ENCODE measurements at places on chromosomes 6 and 20.

GRCh38 chr20:33345342-33345741 lies 56.0 kb downstream of the CDK5RAP1 start:
- no peak for DNase-seq

DNA sequence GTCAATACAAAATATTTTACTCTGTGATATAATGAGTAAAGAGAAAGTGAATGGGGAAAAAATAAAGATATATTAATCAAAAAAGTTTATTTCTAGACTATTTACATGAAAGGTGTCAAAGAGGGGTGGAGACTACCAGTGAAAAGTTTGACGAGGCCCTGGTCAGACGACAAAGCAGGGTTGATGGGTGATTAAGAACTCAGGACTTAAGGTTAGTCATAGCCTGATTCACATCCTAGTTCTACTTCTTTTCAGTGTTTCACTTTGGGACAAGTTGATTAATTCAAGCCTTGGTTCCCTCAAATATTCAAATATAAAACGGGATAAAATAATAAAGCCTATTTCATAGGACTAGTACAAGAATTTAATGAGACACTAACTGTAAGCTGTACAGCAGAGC lies 178.2 kb upstream of the HS3ST5 start:
- no peak for DNase-seq

GRCh38 chr6:106629859-106630163 lies 433 bp downstream of the QRSL1 start:
- DNase-seq = no peak

DNA sequence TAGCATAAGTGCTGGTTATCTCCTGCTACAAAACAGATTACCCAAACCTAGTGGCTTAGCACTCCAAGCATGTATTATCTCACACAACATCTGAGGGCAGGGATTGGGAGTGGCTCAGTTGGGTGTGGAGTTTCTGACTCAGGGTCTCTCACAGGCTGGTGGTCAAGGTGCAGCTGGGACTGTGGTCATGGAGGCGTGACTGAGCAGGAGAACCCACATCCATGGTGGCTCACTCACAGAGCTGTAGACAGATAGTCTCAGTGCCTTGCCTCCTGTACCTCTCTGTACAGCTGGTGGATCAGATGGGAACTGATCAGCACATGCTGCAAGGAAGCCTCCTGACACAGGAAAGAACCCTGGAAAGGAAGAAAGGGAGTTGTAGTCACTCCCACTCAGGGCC lies 83.1 kb upstream of the CST7 start:
- DNase-seq = no peak

DNA sequence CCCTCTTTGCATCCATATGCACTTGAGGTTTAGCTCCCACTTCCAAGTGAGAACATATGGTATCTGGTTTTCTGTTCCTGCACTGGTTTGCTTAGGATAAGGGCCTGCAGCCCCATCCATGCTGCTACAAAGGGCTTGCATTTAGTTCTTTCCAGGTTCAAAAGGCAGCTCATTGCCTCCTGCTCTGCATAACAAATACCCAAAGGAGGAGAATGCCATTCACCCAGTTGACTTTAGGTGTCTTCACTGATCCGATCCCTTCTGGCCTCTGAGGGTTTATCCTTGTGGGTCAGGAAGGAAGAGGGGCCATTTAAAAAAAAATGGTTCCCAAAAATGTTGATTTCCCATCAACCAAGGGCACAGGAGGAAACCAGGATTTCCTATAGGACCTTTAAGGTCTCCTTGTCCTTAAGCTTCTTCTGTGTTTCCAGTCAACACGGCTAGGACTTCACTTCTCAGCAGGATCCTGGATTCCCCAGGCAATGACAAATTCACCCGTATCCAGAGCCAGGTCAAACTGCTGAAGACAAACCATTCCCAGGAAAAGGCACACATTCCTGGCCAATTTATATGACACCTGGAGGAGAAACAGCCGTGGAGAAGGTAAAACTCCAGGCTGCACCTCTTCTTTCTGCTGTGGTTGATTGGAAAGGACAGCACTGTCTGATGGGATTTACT lies 447.7 kb upstream of the CDH4 start:
- DNase-seq = no peak

- peak; percentile 1 for DNase-seq
Observed at GRCh38 chr6:18823782-18824386, 436.7 kb downstream of the RNF144B start.

- DNase-seq = no peak
Observed at GRCh38 chr20:10961651-10962288, 288.0 kb upstream of the JAG1 start.

- DNase-seq = no peak
Observed at GRCh38 chr6:148445116-148445515, 102.5 kb downstream of the SASH1 start.

DNA sequence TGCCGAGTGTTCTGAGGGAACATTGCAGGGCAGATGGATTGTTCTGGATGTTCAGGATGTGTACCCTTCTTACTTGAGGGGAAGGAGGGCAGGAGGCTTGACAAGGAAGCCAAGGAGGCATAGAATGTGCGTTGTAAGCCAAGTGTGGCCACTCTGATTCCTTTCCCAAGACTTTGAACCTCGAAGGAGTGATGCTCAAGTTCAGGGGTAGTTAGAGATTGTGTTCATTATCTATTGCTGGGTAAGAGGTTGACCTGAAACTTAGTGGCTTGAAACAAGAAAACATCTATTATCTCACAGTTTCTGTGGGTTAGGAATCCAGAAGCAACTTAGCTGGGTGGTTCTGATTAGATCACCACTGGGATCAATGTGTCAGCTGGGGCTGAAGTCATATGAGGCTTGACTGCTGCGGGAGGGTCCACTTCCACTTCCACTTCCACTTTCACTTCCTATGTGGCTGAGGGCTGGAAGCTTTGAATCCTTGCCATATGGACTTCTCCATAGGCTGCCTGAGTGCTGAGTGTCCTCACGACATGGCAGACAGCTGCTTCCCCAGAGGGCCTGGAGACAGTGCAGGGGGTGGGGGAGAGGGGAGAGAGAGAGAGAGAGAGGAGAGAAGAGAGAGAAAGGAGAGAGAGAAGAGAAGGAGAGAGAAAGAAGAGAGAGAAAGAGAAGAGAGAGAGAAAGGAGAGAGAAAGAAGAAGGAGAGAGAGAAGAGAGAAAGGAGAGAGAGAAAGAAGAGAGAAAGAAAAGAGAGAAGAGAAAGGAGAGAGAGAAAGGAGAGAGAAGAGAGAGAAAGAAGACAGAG lies 6.9 kb upstream of the CD40 start:
- DNase-seq = no peak
